ENCODE measurements at places on chromosomes 4 and X.

DNA sequence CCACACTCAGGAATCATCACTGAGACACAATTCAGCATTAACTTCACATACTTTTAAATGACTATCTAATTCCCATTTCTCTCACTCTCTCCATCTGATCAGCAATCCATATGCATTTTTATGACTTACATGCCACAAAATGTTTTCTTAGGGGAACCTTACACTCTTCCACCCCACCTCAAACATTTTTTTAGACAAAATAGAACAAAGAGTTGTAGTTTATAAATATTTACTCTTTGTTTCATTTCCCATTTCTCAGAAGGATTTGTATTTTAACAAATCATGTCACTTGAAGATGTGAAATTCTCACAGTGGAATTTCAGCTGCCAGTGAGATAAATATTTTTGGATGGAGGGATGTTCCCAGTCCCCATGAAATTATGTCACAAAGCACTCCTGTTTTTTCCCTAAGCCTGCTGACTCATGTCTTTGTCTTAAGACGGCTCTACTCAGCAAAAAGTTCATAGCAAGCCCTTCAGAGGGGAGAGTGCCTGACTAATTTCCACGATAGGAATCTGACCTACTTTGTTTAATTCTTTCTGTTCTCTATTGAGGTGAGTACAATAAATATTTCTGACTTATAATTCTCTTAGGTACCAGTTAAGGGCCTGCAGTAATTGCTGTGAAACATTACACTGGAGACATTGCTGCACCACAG is 257.7 kb downstream of the THOC2 start:
- no peak for DNase-seq

GRCh38 chr4:159422019-159422418 is 319.1 kb downstream of the RAPGEF2 start:
- DNase-seq = no peak

DNA sequence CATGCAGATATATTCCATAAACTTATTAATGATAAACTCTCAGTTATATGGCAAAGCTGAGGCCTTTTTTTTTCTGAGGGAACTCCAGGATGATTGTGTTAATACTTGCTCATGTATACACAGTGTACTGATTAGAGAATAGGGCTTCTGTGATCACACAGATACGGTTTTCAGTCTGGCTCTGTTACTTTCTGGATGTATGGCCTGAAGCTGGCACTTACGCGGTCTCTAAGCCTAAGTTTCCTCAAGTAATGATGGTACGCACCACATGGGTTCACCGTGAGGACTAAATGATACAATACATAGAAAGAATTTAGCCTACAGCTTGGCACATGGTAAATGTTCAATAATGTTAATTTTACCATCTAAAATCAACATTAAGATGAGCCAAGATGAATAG is 73.8 kb downstream of the SEC24D start:
- no peak for DNase-seq

DNA sequence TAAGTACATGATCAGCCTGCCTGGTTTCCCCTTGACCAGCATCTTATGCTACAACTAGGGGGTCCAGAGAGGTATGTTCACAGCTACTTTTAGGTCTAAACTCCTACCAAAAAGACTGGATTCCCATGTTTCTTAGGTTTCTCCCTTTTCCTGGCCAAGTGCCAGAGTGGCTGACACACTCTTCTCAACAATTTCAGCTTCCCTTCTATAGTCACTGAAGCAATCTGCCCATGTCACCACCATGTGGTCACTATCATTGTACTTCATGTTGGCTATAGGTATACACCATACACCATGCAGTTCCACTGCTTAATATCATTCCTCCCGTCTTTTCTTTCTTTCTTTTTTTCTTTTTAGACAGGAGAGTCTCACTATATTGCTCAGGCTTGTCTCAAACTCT is 66.9 kb downstream of the KLHL13 start:
- DNase-seq = no peak

DNA sequence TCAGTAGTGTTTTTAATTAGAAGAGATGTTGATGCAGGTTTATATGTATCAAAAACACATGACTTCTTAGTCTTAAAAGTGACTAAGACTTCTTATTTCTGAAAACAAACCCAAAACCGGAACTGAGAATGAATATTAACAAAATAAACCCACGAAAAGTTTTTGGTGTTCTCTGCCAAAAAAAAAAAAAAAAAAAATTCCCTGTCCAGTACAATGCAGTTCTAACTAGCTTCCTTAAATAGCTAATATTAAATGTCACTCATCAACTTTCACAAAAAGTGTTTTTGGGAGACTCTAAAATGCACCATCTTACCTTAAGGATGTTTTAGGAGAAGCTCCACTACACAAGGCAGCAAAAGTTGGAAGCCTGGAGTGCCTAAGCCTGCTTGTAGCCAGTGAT is 2.0 kb downstream of the ANKRD37 start:
- no peak for DNase-seq

Data from spinal cord (tissue), 10 donors.